HepG2 (cell line): ENCODE measurements at places on chromosomes 3 and 15. TPM values are rescaled to one million over a fixed set of nuclear protein-coding genes. Genes with fewer than 3 reads are reported as not detected.

The STAB1 gene
- polyA plus RNA-seq = 0.34 and 0.59 TPM in 2 replicates

The GPR160 gene
- 15.5 and 23.2 TPM in 2 replicates for polyA plus RNA-seq

The VPS8 gene
- 14.2 and 16.4 TPM in 2 replicates for polyA plus RNA-seq

The GOLGA8F gene
- polyA plus RNA-seq = not detected in 2 replicates

The DNASE1L3 gene
- polyA plus RNA-seq = 1.0 and 1.7 TPM in 2 replicates

The ITIH3 gene
- 632 and 1,233 TPM in 2 replicates for polyA plus RNA-seq

The USP50 gene
- not detected in 2 replicates for polyA plus RNA-seq

The SLC25A20 gene
- 21.1 and 21.9 TPM in 2 replicates for polyA plus RNA-seq

The ACTC1 gene
- not detected in 2 replicates for polyA plus RNA-seq

The GATM gene
- 13.9 and 16.8 TPM in 2 replicates for polyA plus RNA-seq

DNA sequence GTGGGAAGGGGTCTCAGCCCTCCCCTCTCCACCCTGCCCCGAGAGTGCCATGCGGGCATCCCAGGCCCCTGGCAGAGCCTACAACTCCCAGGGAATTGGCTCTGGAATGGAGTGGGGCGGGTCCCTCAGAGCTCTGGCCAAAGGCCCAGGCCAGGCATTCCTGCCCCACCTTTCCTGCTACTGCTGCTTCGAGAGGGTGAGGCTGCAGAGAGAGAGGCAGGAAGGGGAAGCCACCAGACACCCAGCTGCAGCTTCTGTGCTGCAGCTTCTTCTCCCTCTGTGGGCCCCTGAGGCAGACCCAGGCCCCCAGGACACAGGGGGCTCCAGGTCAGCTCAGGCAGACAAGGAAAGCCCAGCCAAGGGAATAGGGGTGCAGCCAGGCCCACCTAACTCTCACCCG, 2.7 kb downstream of the ALS2CL start:
- DNase-seq = no peak

- no peak for DNase-seq
Observed at GRCh38 chr3:105812194-105812586, 56.6 kb downstream of the CBLB start.

DNA sequence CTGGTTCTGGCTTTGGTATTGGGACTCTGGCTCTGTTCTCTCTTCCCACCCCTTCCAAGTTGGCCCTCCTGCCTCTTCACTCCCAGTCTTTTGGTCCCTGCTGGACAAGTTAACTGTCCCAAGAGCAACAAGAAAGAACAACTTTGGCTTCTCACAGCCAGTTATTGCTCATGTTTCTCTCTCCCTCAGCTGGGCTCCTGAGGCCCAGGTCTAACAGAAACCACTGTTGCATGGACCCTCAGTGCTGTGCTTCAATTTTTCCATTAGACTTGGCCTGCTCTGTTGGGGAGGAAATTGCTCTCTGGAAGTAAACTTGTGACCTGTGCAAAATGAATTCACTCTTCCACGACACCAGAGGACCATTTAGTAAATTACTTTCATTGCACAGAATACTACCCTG, 64.5 kb downstream of the CHST2 start:
- DNase-seq = no peak

DNA sequence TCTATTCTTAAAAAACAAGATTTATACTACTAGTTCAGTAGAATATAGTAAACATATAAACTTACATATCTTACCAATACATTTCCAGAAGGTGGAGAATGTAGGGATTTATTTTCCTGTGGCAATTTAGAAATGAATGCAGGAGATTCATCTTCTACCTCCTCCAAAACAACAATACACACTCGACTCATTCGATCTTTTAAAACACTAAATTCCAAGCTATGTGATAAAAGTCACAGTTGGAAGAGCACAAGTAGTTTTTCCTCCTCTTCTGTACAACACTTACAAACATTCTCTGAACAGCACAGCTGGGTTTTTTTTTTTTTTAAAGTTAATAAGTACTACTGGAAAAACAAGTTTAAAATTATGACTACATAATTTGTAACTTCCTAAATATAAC, 1.4 kb downstream of the ANKRD28 start:
- no peak for DNase-seq

GRCh38 chr3:34534013-34534412, 735.6 kb downstream of the PDCD6IP start:
- no peak for DNase-seq

DNA sequence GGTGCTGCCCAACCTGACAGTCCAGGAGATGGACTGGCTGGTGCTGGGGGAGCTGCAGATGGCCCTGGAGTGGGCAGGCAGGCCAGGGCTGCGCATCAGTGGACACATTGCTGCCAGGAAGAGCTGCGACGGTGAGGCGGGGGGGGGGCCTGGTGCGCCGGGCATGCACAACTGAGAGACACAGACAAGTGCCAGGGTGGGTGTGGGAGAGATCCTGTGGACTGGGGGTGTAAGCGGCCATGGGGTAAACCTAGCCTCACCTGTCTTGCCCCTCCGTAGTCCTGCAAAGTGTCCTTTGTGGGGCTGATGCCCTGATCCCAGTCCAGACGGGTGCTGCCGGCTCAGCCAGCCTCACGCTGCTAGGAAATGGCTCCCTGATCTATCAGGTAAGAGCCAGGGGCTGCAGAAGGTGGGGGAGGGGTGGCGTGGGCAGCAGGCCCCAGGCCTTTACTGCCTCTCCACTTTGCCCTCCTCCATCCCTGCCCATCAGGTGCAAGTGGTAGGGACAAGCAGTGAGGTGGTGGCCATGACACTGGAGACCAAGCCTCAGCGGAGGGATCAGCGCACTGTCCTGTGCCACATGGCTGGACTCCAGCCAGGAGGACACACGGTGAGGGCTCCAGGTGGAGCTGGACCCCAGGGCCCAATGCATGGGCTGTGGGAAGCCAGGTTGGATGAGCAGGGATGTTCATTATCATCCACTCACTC, 3.3 kb downstream of the CHRD start:
- DNase-seq = no peak

GRCh38 chr3:179000144-179000543, 71.5 kb downstream of the ZMAT3 start:
- DNase-seq = no peak

- DNase-seq = no peak
Observed at GRCh38 chr3:18761530-18761929, 336.4 kb upstream of the SATB1 start.

- no peak for DNase-seq
Observed at GRCh38 chr3:23159929-23160328, 43.2 kb upstream of the UBE2E2 start.

DNA sequence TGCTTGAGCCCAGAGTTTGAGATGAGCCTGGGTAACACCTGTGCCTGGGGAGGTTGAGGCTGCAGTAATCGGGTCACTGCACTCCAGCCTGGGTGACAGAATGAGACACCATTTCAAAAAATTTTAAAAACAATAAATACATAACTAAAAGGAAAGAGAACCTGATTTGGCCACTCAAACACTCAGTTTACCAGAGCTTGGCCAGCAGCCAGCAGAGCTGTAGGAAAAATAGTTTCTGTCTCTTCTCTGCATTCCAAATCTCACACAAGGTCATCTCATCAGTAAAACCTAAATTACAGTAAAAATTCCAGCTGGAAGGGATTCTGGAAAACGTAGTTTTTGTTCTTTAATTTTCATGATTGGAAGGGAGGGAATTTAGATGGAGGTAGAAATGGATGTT, 7.8 kb upstream of the PPM1L start:
- no peak for DNase-seq

- DNase-seq = no peak
Observed at GRCh38 chr3:171462224-171462623, 2.0 kb upstream of the TNIK start.

GRCh38 chr15:100772892-100773520, 106.6 kb upstream of the ALDH1A3 start:
- no peak for DNase-seq

- no peak for DNase-seq
Observed at GRCh38 chr3:3264796-3265195, 85.3 kb upstream of the CRBN start.

DNA sequence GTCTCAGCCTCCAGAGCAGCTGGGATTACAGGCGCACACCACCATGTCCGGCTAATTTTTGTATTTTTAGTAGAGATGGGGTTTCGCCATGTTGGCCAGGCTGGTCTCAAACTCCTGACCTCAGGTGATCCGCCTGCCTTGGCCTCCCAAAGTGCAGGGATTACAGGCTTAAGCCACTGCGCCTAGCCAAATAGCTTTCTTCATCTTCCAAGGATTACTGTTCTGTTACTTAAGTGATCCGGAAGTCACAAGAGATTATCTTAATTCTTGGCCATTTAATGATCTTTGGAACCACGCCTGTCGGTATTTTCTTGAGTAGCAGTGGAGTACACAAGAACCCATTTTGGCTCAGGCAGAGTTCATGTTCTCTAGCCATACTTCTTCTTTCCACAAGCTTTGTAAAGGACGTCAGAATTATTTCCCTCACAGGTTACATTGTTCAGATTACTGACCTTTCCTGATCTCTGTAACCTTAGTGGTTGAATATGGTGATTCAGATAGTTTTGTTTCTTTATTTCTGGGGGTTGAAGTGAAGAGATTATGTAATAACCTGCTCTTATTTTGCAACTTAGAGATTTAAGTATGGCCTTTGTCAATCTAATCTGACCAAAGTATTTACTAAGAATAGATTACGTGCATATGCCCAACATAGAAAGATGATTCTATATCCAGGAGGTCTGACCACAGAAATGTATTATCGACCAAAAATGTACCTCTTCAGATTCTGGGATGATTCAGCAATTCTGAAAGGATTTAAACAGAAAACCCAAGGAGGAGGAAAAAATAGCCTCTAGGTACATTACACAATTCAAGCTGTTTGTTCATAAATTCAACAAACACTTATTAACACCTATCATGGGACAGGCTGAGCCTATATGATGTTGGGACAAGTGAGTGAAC, 132.2 kb downstream of the GREM1 start:
- DNase-seq = no peak

GRCh38 chr3:149085828-149086231, 503 bp downstream of the HLTF start:
- peak; percentile 4 for DNase-seq

DNA sequence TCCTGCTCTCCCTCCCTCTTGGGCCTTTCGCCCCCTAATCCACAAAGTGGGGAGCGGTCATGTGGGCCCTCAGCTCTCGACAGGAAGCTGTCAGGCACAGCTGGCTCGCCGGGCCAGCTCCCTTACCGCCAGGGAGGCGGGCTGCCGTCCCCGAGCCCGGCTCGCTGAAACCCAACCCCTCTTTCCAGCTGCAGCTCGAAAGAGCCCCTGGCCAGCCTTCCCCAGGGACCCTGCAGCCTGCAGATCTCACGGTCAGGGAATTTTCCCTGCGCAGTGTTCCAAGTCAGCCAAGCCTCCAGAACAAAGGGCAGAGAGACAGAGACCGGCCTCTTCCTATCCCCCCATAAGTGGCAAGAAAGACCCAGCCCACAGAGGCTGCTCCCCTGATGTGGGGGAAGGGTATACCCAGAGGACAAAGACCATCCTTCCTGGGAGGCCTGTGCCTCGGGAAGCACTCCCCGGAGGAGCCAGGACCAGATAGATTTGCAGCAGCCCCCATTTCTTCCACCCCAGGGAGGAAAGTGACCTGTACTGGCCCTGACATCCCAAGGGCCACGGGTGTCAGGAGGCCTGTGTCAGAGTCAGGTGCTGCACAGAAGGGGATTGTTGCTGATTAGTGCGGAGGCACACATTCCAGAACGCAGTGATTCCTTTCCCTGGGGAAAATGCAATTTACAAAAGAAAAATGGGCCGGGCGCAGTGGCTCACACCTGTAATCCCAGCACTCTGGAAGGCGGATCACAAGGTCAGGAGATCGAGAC, 32.6 kb downstream of the MAGEF1 start:
- DNase-seq = no peak

GRCh38 chr3:12727937-12728336, 31.1 kb downstream of the TMEM40 start:
- DNase-seq = no peak

- no peak for DNase-seq
Observed at GRCh38 chr3:44499149-44499898, 21.9 kb upstream of the ZNF445 start.

DNA sequence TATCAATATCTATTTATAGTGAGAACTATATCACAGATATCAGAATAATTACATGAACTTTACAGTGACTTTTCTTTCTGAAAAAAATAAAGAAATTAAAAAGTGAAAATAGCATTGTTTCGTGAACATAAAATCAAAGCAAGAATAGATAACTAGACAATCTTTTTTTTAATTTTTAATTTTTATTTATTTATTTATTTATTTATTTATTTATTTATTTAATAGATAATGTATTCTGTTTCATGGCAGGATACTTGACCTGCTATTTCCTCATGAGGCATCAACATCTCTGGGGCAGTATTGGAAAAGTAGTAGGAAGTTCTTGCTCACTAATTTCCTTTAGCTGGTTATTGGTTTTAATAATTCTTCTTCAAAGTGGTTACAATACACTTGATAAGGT, 33.3 kb downstream of the SLITRK3 start:
- DNase-seq = no peak

DNA sequence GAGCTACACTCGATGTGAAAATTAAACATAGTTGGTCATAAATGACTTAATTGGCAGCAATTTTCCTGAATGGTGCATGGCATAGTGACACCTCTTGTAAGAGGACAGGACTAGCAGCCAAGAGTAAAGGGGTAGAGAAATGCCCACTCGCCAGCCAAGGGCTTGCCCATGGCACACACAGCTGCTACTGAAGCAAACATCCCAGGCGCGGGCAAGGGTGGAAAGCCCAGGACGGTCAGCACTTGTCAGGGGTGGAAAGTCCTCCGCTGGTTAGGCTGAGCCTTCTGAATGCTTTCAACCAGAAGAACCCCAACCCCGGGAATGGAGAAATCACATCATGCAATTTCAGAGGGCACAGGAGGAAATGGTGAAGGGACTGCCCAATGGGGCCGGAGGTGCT, 31.6 kb downstream of the BDH1 start:
- DNase-seq = no peak

GRCh38 chr3:14206548-14207177, 28.0 kb downstream of the LSM3 start:
- DNase-seq = peak; percentile 57

DNA sequence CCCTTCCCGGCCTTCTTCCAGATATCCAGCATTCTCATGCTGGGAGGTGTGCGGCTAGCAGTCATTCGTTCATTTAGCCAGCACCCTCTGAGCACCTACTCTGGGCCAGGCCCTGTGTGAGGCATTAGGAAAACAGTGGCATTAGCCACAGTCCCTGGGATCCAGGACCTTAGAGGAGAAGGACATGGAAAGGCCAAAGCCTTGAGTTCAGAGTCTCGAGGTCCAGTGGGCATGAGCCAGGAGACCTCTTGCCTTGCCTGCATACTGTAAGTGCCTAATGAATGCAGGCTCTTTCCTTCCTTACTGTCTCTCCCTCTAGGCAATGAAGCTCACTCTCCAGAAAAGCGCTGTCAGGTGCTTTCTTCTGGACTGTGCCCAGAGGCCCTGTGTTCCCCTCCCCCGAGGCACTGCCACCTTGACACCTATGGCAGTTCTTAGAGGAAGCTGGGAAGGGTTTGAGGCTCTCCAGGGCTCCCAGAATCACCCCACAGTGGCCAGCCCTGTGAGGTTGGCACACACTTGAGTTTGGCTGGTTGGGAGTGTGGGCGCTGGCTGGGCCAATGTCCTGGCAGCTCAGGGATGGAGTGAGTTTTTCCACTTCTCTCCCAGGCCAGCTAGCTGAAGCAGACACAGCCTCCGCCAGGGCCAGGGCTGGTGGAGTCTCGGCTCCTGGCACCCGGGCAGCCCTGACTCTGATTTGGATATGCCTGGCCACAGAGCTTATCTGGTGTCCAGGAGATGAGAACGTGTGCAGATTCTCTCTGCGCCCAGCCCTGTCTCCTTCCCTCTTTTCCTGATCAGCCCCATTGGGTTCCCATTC, 5.4 kb downstream of the CORO2B start:
- no peak for DNase-seq
